ENCODE measurements at places on chromosomes 3 and 15.

DNA sequence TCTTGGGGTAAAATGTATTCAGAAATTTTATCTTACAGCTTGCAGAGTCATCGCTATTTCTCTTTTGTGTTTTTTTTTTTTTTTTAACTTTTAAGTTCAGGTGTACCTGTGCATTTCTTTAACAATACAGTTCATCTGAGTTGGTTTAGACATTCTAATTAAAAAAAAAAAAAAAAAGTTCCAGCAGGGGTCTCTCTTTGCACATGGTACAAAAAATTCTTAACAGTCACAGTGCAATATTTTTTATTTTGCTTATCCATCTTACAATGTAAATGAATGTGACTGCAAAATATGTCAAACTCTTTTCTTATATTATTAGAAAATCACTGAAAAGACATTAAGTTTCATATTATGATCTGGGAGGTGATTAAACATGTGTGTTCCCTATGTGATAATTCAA lies 47.5 kb upstream of the SLC9A9 start:
- peak; percentile 4 for DNase-seq

- no peak for DNase-seq
Observed at GRCh38 chr15:74194572-74195559, 7.7 kb downstream of the STRA6 start.

DNA sequence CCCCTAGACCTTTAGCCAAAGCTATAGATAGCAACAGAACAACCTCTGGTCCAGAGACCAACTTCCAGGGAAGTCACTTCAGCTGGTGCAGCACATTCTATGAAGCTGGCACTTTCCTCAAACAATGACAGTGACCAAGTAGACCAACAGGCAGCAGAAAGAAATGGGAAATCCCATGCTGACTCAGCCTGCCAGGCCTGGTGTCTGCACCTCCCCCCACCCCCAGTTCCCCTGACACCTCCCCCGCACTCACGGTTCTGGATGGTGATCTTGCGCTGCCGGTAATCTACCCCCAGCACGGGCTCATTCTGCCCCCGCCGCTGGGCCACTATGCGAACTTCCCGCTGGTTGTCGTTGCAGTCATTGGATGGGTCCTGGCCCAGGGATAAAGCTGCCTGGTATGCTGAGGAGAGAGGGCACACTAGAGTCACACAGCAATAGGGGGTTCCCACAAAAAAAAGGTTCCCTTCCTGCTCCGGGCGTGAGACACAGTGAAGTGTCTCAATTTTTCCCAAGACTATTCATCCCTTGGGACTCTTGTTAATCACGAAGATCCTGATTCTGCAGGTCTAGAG lies 17.0 kb downstream of the ILDR1 start:
- DNase-seq: no peak

- no peak for DNase-seq
Observed at GRCh38 chr3:188166441-188166840, 12.5 kb downstream of the LPP start.

DNA sequence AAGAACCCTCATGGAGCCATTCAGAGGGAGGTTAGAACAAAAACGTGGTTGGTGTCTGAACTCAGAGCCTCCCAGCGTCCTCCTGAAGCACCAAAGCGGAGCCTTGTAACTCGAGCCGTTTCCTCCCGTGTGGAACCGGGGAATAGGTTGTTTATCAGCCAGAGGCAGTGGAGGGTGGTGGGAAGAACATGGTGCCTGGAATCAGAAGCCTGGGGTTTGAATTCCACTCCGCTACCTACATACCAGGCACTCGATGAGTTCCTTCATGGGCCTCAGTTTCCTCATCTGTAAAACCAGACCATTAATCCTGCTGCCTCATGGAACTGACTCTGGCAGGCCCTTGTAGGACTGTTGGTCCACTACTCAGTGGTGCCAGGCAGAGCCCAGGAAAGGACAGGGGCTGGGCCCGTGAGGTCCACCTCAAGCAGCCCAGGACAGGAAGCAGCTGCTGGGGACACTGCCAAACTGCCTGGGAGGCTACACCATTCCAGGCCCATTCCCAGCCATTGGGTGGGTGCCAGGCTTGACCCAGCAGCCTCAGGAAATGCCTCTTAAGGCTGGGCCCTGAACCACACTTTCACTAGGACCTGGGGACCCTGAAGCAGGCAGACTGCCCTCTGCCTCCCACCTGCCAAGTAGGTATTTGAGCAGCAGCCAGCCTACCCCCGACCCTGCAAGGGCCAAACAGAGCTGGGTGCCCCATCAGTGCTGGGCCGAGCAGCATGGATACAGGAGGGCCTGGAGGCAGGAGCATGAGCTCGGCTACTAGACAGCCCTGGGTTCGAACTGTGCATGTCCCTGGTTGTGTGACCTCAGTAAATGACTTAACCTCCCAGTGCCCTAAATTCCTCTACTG lies 33.4 kb downstream of the PRKCD start:
- peak; percentile 28 for DNase-seq

DNA sequence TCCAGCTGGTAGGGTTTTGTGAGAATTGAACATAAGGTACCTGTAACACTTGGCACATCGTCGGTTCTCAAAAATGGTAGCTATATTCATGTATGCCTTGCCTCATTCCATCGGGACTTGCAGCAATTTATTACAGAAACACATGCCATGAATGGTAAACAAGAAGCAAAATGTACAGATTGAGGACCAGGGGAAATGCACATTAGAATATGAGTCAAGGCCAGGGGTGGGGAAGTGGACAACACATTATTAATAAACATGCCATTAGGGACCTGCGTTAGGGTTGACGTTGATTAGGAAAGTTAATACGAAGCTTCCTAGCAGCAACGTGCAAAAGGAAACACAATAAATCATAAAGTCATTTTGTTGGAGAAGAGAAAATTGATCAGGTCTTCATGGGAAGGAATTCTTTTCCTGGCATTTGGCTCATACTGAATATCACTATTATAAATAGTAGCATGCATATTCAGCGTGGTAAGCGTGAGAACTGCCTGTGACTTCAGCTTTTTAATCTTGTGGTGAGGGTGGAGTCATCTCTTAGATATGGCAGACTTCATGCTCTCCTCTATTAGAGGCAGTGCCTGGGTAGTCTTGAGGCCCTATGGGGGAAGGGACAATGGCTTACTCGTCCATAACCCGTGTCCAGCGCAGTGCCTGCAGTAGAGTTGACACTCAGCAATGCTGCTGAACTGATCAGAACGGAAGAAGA lies 184.9 kb downstream of the SV2B start:
- no peak for DNase-seq

DNA sequence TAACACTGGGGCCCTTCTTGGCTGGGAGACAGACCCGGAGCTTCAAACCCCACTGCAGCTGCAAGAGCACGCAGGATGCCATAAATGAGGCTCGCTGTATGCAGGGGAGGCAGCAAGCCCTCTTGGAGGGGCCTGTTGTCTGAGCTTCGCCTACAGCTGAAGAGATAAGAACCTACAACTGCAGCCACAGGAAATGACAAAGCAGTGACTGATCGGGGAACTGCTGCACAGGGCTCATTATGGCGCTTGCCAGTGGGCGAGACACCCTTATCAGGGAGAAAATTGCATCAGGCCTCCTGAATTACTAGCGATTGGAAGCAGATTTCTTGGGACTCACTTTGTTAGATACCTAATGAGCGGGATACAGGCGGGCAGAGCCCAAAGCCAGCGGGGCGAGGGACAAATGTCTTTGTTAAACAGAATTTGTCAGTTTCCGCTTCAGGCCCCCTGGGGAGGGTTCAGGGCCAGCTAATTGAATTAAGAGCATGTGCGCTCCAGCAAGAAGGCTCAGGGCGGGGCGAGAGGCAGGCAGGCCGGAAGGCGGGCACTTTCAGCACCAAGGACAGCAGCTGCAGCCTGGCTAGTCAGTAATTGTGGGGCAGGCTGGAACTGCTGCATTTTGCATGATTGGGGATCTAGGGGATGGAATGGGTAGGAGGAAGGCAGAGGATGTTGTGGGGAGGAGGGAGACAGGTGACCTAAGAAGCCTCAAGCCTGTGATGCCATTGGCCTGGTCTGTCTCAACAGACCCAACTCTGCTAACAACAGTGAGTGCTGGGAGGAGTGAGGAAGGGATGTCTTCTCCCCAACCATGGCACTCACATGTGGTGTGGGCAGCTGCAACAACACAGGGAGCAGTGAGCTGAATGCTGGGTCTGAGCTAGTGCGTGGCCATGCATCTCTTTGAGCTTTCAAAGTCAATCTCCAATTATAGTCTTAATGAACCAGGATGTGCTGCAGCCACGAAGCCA lies 55.3 kb downstream of the CCDC33 start:
- peak; percentile 92 for DNase-seq

DNA sequence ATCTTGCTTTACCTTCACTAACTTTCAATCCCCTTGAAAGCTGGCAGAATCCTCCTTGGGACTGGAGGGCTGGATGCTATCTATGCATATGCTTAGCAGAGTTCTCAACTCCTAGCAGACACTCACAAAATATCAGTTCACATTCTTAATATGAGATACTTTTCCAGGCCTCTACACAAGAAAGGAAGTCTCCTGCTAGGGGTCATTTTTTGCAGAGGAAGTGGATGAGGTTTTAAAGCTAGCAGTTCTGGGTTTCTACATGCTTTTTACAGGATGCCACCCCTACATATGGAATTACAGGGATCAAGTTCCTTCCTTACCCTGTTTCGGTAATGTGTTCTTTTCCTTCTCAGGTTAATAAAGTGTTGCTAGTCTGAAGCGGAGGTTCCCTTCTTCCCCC lies 206.3 kb upstream of the TP63 start:
- no peak for DNase-seq

- DNase-seq: no peak
Observed at GRCh38 chr15:101559952-101560351, 70.4 kb upstream of the PCSK6 start.

GRCh38 chr3:185070491-185071286 lies 82.2 kb downstream of the C3orf70 start:
- peak; percentile 89 for DNase-seq

- DNase-seq: no peak
Observed at GRCh38 chr3:47669026-47669749, 90.5 kb upstream of the CSPG5 start.

DNA sequence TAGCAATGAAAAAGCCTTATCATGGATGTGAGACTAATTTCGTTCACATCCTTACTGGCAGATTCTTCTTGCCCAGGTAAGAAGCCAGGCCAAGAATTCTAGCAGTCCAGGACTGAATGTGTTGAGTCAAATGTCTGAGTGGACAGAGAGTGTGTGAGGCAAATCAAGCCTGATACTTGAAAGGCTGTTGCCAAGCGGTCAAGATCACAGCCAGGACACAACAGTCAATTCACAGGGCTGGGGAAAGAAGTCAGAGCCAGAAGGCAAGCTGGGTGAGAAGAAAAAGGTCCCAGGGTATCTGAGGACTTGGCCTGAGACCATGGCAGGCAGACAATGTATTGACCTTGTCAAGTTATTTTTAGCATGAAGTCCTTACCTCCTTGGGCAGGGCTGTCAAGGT lies 301.3 kb downstream of the ZNF385D start:
- no peak for DNase-seq

- DNase-seq: peak; percentile 17
Observed at GRCh38 chr3:146581951-146582467, 23.1 kb downstream of the PLSCR5 start.

- DNase-seq: peak; percentile 95
Observed at GRCh38 chr15:59953392-59953883, 50.7 kb upstream of the FOXB1 start.

DNA sequence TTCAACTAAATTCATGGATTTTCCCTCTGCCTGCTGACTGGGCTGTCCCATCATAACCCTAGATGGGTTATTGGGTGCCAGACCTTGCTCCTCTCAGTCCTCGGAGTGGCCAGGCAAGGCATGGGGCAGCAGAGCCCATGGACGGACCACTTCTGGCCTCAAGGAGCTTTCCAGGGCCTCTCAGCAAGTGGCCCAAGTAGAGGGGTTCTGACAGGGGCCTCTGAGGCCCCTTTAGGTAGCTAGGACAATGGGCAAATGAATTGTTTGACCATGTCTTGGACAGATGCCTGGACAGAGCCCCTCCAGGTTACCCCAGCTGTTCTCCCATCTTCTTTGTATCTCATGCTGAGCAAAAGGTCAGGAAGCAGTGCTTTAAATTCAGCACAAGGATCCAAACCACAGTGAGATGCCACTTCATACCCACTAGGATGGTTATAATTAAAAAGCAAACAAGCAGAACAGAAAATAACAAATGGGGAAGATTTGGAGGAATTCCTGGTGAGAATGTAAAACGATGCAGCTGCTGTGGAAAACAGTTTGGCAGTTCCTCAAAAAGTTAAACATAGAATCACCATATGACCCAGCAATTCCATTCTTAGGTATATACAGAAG lies 61.6 kb downstream of the SPSB4 start:
- peak; percentile 42 for DNase-seq

GRCh38 chr15:39404767-39405181 lies 176.1 kb upstream of the THBS1 start:
- no peak for DNase-seq

GRCh38 chr15:36778531-36778930 lies 199.1 kb downstream of the CDIN1 start:
- no peak for DNase-seq

DNA sequence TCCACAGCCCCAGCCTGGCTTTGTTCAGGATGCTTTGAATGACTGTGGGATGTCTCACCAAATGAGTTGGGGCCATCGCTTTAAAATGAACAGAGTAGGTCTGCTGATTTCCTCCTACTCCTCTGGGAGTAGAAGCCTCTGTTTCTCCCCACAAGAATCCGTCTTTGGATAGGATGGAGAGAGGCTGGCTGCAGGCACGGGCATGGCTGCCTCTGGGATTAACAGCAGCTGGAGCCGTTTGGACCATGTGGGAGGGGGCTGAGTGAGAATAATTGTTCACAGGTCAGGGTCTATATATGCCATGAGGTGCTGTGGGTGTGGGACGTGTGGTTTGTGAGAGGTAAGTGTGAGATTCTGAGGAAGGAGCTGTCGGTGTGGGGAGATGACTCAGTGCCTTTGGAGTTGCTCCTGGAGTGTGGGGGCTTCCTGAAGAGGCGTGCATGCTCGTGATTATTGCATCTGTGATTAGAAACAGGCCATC lies 48.0 kb upstream of the APEH start:
- no peak for DNase-seq

- DNase-seq: peak; percentile 47
Observed at GRCh38 chr3:112582244-112582874, 20.5 kb downstream of the SLC35A5 start.

GRCh38 chr3:129985113-129985512 lies 10.6 kb downstream of the TRH start:
- peak; percentile 70 for DNase-seq

GRCh38 chr3:24522146-24522579 lies 27.5 kb upstream of the THRB start:
- DNase-seq: no peak

DNA sequence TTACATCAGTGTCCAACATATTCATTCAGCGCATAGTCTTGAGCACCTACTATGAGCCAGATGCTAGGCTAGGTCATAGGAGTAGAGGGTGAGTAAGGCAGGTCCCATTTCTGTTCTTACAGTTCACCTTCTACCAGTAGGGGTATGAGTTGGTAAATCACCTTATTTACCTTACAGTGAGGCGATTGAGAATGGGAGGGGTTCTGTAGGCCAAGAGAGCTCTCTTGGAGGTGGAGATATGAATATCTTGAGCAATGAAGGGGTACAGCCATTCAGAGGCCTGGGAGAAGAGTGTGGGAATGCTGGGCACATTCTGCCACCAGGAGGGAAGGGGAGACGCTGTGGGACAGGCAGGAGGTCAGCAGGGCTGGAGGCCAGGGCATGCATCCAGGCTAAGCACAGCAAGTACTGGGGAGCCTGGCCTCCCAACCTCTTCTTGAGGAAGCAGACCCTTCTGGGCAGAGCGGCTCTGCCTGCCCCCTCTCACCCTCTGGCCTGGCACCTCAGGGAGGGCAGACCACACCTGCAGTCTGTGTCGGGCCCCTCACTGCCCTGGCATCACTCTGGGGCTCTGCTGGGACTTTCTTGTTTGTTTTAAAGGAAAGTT lies 123.4 kb downstream of the EEFSEC start:
- DNase-seq: no peak

GRCh38 chr3:176950743-176951142 lies 246.5 kb downstream of the TBL1XR1 start:
- DNase-seq: no peak

Data from NCI-H69 (cell line).